ENCODE measurements at places on chromosomes 13 and 19.

- DNase-seq, result no peak
Observed at GRCh38 chr13:27038323-27038722, 133.3 kb downstream of the USP12 start.

- no peak for DNase-seq
Observed at GRCh38 chr13:26037302-26037701, 14.5 kb downstream of the SHISA2 start.

DNA sequence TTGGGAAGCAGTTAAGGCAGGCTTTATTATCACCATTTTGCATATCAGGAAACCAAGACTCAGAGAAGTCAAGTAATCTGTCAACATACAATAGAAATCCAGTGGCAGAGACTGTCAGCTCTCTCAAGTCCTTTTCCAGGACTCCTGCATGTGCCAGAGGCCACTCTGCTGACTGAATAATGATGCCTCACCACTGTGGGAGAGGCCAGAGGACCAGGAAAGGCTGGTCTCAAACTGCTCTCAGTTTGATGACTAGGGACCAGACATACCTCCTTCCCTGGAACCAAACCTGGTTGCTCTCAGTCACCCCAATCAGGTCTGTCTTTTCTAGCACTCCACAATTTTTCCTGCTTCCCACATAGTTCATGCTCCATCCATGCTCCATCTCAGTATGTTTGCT lies 8.0 kb downstream of the RNASEH2B start:
- DNase-seq, result no peak

DNA sequence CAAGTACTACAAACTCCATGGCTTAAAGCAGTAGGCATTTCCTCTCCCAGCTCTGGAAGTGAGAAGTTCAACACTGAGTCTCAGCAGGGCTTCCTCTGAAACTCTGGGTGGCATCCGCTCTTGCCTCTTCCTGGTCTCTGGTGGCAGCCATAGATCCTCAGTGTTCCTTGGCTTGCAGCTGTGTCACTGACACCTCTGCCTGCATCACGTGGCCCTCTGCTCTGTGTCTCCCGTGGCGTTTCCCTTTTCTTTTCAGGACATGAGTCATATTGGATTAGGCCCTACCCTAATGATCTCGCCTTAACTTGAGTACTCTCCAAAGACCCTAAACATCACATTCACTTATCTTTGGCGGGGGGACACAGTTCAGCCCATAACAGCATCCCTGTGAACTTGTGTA lies 466.7 kb downstream of the MYO16 start:
- no peak for DNase-seq

DNA sequence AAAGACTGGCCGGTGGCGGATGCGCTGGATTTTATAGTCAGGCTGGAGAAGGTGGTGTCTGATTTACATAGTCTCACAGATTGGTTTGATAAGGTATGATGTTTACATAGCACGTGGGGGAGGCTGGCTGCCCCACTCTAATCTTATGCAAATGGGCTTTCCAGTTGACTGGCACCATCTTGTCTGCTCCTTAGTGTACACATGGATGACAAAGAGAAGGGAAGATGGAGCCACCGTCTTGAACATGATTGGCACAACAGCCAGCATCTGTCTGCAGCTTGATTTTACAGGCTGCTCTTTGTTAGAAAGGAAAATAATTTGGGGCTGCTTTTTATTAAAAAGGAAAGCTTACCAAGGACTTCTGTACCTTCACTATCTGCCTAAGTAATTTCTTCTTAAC lies 265.2 kb upstream of the MAB21L1 start:
- no peak for DNase-seq

DNA sequence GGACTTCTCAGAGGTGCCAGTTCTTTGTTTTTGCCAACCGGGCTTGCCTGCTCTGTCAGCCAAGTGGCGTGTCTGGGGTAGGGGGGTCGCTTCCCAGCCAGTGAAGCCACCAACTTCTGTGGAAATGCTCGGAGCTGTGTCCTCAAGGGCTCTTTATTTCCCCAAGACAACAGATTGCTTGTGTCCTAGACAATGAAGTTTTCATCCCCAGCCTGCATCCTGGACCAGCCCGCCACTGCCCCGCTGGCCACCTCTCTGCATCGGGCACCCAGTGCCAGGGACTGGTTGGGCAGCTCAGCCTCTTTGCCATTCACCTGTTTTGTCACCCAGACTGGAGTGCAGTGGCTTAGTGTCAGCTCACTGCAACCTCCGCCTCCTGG lies 3.7 kb downstream of the RAB11B start:
- no peak for DNase-seq

DNA sequence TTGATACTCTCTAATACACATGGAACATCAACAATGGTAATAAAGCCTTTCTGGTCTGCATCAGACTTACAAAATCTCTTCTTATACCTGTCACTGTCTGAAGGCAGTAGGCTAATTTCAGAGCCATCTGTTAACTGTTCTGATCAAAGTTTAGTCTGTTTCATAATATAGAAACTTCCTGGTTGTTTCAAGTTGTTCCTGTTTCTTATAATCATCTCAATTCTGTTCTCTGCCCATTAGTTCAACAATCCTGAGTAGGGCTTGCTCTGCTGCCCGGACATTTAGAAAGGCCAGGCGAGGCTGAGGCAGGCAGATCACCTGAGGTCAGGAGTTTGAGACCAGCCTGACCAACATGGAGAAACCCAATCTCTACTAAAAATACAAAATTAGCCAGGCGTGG lies 5.4 kb upstream of the ZSCAN5A start:
- no peak for DNase-seq

- no peak for DNase-seq
Observed at GRCh38 chr13:107376341-107377125, 808.6 kb upstream of the ARGLU1 start.

DNA sequence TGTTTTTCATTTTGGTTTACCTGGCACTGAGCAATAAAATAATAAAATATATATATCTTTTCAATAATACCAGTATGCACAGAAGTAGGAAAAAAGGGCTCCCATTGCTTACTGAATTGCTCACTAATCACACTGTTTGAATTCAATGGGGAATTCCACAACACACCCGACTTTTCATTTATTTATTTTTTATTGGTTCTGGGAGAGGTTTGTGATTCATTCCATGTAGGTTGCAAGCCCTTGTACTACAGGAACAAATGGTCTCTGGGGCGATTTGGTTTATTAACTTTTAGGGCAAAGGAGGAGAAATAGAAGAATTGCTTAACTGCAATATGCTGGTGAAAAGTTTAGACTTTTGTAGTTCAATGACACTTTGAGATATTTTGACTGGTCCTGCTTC lies 207.4 kb downstream of the DCT start:
- DNase-seq, result no peak

DNA sequence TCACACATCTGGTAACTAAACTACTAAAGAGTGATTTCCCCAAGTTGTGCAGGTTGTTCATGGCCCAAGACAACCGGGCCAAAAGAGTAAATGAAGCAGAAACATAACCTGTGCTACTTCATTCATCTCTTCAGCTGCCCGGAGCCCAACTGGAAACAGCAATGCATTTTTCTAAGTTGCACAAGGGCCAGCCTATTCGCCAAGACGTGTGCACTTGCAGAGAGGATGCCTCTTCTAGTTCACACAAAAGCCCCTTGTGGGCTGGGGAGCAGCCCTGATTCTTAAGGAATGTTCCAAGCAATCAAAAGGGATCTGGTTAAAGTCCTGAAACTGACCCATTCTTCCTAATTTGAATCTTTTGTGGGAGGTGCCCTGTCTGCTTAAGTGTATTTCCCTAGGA lies 275.8 kb downstream of the SHISA2 start:
- no peak for DNase-seq

DNA sequence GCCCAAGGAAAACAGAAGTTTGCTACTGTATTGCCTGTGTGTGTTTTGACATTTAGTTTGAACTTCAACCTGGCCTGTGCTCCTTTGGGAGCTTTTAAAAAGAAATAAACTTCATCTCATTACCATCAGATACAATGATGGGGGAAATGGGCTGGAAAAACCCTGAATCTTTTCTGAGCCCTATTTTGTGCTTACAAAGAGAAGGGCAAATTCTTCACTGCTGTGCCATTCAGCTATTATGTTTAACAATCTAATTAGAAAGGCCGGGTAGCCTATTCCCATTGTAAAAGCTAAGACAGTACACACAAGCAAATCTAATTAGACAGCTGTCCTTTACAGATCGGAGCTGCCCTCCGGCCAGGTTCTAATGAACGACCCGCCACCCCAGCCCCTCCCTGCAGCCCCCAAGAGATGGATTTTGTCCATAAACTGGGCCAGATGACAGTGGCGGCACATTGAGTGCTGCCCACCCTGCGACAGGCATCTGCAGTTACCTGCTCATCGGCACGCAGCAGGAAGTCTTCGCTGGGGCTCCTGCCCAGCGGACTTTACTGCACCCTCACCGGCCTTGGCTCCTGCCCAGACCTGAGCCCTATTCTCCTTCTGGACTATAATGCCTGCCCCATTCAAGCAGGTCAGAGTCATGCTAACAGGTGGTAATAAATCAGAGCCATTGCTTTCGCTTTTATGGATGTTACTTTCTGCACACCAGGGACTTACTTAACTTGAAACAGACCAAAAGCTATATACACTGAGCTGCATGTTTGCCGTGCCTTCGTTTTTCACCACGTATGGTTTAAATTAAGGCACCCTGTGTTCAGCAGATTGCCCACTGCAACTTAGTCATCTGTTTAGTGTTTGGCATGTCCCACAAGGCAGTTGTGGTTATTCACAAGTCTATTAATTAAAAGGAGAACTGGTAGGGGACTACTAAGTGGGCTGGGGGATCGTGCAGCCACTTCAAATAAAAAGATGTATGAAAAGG lies 549.6 kb downstream of the FGF9 start:
- no peak for DNase-seq

DNA sequence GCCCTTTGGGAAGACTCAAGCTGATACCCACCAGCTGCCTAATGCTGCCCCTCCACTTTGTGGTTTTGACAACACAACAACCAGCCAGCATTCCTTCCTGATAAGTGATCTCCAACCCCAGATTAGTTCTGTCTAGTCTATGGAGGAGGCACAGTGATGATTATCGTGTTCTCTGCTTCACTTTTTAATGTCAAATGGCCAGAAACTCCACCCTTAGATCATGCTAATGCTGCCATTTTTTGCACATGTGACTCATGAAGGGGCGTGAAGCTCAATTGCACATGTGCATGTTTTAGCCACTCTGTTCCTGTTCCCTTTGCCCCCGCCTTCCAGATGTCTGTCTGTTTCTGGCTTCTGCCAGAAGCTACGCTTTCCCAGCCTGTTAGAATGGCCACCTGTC lies 199.8 kb downstream of the COG6 start:
- no peak for DNase-seq

DNA sequence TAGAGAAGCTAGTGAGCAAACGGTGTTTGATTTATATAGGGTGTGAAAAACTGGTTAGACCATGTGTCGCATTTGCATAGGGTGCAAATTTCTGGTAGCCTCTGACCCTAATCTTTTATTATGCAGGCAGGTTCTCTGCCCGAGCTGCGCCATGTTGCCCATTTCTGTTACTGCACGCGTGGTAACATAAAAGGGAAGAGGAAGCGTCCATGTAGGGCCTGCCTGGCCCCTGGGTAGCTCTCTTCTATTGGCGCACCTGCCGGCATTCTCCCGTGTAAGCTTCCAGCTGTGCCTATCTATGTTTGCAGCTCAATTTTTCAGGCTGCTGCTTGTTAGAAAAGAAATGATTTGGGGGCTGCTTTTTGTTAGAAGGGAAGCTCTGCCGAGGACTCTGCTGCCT lies 14.0 kb upstream of the CD70 start:
- DNase-seq, result no peak

DNA sequence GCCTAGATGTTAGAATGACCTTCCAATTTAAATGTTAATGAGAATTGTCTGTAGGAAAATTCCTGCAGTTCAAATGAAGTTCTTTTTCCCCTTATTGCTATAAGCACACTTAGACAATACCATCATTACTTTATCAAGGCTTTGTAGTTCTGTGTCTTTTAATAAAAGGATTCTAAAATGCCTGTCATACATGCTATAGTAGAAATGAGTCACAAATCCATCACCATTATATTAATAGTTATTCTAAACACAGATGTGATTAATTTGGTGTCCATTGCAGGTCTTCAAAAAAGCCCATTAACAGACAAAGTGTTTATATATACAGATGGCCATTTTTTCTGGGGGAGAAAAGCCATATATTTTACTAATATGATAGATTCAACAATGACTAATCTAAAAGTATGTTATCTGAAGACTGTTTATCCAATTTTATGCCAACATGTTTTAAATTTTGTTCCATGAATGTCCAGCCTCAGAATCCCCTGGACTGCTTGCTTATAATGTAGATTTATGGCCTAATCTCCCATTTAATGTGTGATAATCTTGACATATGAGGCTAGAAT lies 1678.3 kb upstream of the PCDH20 start:
- DNase-seq, result no peak

- DNase-seq, result no peak
Observed at GRCh38 chr19:38614289-38614688, 3.5 kb downstream of the MAP4K1 start.

GRCh38 chr19:31548941-31549340 lies 199.7 kb upstream of the TSHZ3 start:
- no peak for DNase-seq

- DNase-seq, result no peak
Observed at GRCh38 chr13:84661718-84662117, 779.4 kb upstream of the SLITRK1 start.

DNA sequence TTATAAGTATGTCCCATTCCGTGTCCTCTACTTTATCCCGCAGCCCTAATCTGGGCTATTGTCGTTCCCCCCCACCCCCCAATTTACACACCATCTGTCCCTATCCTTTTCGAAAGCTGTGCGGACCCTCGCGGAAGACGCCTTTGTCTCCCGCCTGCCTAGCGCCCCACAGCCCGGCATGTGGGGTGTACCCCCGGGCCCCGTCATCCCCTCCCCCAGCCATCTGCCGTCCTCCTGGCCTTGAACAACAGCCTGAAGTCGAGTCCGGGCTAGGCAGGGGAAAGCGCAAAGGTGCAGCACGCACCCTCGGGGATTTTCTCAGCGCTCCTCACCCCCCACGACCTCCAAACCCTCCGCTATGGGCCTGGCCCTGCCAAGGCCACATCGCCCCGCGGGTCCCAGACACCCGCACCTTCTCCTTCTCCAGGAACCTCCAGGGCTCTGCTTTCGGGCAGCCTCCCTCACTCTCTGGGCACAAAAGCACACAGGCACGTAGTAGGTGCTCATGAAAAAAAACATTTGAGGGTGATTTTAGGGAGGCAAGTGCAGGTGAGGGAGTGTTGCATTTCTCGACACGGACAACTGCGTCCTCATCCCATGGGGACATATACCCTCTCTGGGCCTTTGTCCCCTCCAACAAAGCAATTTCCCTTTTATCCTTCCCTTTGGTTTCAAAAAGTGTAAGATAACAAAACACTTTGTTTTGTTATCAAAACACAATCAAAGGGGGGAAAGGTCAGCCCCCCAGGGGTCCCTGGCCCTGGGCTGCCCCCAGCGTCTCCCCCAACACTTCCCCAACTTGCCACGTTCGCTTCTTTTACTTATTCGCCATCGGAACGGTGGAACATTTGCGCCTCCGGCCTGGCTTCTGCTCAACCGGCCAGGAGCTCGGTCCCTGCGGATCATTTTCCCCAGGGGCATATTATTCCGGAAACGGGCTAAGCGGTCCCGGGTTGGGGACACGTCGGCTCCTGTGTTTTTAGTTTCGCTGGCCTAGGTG lies 16.4 kb downstream of the CCDC124 start:
- no peak for DNase-seq

GRCh38 chr19:40650749-40651305 lies 39.6 kb downstream of the NUMBL start:
- DNase-seq, result no peak
